ENCODE measurements at places on chromosomes 12 and 14. TPM values are rescaled to one million over a fixed set of nuclear protein-coding genes. Genes with fewer than 3 reads are reported as not detected.

The SSPN gene
- total RNA-seq, result not detected

- DNase-seq, result no peak
Measured at GRCh38 chr14:81311141-81311540, 89.0 kb downstream of the STON2 start.

DNA sequence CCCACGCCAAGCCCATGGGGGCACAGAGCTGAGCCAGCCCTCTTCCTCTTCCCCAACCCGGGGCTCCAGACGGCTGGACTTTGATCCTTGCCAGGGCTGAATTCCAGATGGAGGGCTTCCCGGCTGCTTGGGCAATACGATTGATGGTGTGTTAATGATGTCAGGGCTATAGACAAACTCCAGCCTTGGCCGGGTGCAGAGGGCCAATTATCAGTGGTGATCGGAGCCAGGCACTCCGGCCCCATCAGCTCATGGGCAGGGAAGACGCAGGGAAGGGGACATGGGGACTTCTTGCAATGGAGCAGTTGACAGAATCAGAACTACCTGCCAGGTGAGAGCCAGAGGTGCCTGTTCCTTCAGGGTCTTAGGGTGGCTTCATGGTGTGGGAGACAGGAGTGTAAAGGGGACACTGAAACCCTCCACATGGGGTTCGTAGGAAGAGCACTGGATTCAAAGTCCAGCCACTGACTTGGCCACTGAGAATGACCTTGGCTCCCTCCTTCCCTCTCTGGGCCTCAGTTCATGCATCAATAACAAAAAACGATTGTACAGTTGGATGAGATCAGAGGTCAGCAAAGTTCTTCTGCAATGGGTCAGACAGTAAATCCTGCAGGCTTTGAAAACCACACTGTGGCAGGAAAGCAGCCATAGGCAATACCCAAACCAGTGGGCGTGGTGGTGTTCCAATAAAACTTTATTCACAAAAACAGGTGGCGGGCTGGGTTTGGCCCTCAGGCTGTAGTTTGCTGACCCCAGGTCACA lies 333.7 kb downstream of the MED13L start:
- DNase-seq, result no peak

The TSPAN19 gene
- not detected for total RNA-seq

- no peak for DNase-seq
Measured at GRCh38 chr14:84180336-84180735, 1349.6 kb upstream of the FLRT2 start.

- DNase-seq, result no peak
Measured at GRCh38 chr14:103512701-103513611, 9.7 kb downstream of the CKB start.

GRCh38 chr12:42716491-42716891 lies 126.9 kb upstream of the PRICKLE1 start:
- no peak for DNase-seq

DNA sequence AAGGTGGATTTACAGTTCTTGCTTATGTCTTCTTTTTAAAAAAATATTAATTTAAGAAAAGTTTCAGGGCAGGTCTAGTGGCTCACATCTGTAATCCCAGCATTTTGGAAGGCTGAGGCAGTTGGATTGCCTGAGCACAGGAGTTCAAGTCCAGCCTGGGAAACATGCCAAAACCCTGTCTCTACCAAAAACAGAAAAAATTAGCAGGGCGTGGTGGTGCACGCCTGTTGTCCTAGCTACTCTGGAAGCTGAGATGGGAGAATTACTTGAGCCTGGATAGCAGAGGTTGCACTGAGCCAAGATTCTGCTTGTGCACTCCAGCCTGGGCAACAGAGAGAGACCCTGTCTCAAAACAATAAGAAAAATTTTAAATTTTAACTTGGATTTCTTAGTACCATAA lies 5.4 kb upstream of the TAS2R46 start:
- no peak for DNase-seq

The NDRG2 gene
- 5.3 TPM for total RNA-seq

GRCh38 chr12:53578783-53579182 lies 47.4 kb downstream of the ATF7 start:
- DNase-seq, result no peak

The BCL11B gene
- total RNA-seq, result 48.5 TPM

DNA sequence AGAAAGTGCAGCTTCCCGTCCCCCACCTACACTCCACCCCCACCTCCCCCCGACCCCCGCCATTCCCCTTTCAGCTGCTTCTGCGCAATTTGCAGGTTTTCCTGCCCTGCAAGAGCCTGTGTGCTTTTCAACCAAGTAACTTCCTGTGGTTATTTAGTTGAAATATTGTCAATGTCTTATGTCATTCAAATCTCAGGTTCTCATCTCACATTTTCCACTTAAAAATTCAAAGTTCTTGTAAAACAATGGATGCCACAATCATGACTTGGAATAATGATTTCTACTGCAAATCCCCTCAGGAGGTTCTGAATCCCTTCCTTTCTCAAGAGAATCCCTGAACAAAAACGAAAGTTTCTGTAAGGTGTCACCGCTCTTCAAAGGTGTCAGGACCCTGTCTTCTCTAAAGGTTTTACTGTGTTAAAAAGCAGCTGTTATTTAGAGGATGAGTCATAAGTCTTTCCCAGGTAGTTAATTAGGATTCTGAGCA lies 31.6 kb downstream of the WBP11 start:
- DNase-seq, result peak; percentile 44

GRCh38 chr14:57038689-57039088 lies 228.4 kb upstream of the OTX2 start:
- DNase-seq, result no peak

DNA sequence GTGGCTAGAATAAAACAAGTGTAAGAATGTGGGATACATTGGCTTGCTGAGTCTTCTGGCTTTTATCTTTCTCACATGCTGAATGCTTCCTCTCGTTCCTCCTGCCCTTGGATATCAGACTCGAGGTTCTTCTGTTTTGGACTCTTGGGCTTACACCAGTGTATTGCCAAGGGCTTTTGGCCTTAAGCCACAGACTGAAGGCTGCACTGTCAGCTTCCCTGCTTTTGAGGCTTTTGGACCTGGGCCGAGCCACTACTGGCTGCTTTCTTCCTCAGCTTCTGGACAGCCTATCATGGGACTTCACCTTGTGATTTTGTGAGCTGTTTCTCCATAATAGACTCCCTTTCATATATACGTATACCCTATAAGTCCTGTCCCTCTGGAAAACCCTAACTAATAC lies 300.9 kb upstream of the STXBP6 start:
- DNase-seq, result no peak

GRCh38 chr12:114895827-114896226 lies 211.9 kb upstream of the TBX3 start:
- no peak for DNase-seq

DNA sequence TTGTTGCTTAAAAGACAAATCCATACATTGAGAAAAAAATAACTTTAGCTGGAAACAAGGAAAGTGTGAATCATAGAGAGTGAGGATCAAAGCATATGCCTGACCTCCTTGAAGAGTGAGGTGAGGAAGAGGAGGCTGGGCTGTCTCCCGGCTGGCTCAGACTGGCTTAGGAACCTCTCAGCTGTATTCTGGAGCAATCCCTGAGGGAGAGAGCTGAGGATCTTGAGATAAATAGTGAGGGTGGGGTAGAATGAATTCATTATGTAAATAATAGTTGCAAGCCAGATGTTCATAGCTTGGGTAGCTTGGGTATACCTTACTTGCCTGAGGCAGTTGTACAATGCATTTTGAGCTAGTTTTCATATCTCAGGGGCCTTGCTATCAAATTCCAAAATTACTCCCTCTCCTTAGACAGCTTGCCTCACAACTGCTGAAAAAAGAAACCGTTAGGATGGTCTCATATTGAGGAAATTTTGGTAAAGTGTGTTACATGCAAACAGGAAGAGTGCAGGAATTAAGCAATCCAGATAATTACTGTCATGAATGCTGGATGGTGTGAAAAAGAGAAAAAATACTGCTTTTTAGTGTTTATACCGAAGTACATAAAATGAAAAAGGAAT lies 30.5 kb upstream of the SLC15A5 start:
- no peak for DNase-seq

The FAM90A1 gene
- 0.13 TPM for total RNA-seq

The MARS1 gene
- 343 TPM for total RNA-seq

The TEX52 gene
- total RNA-seq, result 0.36 TPM

GRCh38 chr12:53596920-53597363 lies 29.2 kb downstream of the ATF7 start:
- DNase-seq, result no peak

- DNase-seq, result no peak
Measured at GRCh38 chr12:126347421-126347820, 1282.2 kb downstream of the AACS start.

The FGF6 gene
- total RNA-seq, result not detected

GRCh38 chr14:52346778-52347177 lies 32.7 kb downstream of the PTGER2 start:
- no peak for DNase-seq

The KRT80 gene
- total RNA-seq, result not detected

The VDR gene
- 84.6 TPM for total RNA-seq

DNA sequence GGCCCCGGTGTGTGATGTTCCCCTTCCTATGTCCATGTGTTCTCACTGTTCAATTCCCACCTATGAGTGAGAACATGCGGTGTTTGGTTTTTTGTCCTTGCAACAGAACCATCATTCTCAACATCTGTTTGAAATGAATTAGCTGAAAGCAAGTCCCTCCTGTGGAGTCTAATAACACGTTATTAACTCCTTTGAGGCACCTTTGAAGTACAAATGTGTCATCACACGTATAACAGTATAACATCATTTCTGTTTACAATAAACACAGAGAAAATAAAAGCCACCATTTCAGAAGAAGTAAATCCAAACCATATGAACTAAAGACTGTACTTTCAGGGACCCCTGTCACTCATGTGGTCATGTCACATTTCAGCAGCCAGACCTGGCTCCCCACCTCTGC lies 198.5 kb downstream of the STXBP6 start:
- DNase-seq, result no peak

The PTPN6 gene
- 489 TPM for total RNA-seq

DNA sequence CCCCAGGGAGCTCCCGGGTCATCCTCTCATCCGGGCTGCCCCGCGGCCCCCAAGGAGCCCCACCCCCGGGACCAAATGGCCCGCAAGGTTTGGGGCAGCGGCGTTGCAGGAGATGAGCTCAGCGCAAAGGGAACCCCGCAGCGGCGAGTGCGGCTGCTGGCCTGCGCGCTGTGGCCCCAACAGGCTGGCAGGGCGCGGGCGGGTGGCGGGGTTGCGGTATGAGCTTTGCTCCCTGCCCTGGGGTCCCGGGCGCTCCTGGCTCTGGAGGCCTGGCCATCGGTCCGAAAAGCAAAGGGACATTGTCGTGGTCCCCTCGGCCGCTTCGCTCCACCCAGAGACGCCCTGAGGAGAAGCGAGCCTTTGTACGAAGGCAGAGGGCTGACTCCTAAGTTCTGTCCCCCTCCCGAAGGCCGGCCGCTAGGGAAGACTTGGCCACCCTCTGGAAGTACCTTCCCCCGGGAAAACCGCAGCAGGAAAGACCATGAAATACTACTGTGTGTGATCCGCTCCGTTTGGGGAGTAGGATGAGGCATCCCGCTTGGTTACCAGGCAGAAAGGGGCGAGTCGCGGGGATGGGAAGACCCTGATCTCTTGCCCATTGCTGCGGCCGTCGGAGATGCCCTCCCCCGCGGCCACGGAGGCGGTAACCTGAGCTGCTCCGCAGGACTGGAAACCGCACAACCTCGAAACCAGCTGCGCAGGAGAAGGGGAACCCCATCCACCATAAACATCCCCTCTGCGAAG lies 620 bp upstream of the NID2 start:
- DNase-seq, result peak; percentile 36

DNA sequence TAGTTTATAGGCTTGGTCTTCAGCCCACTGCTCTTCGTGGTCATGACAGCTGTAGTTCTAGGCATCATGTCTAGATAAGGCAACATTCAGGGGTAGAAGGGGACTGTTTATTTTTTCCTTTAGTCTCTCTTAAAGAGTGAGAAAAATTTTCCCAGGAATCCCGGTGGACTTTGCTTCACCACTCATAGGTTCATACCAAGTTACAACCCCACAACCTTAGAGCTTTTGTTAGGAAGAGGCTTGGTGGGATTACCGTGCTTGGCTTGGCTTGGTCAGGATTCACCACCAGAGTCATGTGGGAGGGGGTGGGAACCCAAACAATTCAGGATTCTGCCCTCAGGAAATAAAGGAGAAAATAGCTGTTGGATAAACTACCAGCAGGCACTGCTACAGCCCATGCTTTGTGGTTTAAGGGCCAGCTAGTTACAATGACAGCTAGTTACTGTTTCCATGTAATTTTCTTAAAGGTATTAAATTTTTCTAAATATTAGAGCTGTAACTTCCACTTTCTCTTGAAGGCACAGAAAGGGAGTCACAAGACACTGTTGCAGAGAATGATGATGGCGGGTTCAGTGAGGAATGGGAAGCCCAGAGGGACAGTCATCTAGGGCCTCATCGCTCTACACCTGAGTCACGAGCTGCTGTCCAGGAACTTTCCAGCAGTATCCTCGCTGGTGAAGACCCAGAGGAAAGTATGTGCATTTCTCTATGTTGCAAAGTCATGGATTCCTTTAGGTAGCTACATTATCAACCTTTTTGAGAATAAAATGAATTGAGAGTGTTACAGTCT lies 25.9 kb upstream of the PAPLN start:
- no peak for DNase-seq

GRCh38 chr14:85948153-85948552 lies 418.2 kb downstream of the FLRT2 start:
- no peak for DNase-seq

The CPNE6 gene
- not detected for total RNA-seq

The FGD6 gene
- total RNA-seq, result 0.54 TPM

The FOXA1 gene
- not detected for total RNA-seq

The NRDE2 gene
- 21.0 TPM for total RNA-seq

- DNase-seq, result no peak
Measured at GRCh38 chr14:96268431-96269358, 12.7 kb downstream of the BDKRB1 start.

DNA sequence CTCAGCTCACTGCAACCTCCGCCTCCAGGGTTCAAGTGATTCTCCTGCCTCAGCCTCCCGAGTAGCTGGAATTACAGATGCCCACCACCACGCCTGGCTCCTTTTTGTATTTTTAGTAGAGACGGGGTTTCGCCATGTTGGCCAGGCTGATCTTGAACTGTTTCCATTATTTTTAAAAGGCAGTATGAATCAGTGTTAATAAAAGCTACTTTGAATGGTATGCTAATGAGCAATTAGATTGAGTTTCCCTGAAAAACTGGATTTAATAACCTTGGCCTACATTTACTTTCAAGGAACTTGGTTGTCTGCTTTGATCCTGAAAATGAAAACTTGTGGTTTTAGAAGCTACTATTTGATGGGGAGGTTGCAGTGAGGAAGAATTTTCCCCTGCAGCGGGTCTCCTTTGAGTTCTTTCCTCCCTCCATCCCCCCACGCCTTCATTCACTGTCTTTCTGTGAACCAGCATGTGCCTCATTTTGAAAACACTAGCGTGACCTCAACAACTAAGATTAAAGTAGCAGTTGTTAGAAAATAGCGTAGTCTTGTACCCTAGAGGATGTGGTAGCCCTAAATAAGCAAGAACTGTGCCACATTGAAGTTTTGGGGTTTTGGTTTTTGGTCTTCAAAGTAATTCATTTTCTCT lies 17.8 kb upstream of the RPS6KA5 start:
- DNase-seq, result peak; percentile 78

GRCh38 chr14:101028971-101029667 lies 125.6 kb upstream of the RTL1 start:
- no peak for DNase-seq

The ARPC3 gene
- total RNA-seq, result 240 TPM

- DNase-seq, result no peak
Measured at GRCh38 chr14:61048640-61049039, 67.6 kb downstream of the SLC38A6 start.

The SLC16A7 gene
- 21.4 TPM for total RNA-seq

GRCh38 chr14:51067295-51067694 lies 27.6 kb downstream of the TRIM9 start:
- DNase-seq, result no peak

- no peak for DNase-seq
Measured at GRCh38 chr14:104101651-104102281, 16.3 kb downstream of the ASPG start.
